ENCODE measurements at places on chromosomes 16 and 17. TPM values are rescaled to one million over a fixed set of nuclear protein-coding genes. Genes with fewer than 3 reads are reported as not detected.

DNA sequence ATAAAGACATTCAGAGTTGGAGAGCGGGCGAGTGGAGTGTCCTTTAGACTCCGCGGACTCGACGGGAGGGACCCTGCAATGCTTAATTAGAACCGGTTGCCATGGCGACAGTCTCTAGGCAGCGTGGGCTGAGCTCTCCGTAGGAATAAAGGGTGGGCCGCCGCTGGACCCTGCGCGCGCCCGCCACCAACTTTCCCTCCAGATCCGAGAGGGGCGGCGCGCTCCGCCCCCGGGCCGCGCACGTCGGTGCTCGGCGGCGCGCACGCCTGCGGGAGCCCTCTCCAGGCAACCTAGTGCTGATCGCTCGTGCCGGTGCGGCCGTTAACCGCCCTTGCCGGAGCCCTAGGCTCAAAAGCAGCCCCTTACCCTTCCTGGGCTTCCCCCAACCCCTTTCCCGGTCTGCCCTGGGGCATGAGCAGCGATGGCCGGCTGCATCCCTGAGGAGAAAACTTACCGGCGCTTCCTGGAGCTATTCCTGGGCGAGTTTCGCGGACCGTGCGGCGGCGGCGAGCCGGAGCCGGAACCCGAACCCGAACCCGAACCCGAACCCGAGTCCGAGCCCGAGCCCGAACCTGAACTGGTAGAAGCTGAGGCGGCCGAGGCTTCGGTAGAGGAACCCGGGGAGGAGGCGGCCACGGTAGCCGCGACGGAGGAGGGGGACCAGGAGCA is at the start of gene PPM1E:
Gene PPM1E, plus strand, starts transcription at position 278 of the 669 bp plus-strand sequence.
- H3K36me3 ChIP-seq, result peaks cover 2% of the 10 kb centered on the region
- peaks cover 11% of the 10 kb centered on the region for H3K4me1 ChIP-seq

The ANKRD13B gene
- 12.3 TPM for total RNA-seq

DNA sequence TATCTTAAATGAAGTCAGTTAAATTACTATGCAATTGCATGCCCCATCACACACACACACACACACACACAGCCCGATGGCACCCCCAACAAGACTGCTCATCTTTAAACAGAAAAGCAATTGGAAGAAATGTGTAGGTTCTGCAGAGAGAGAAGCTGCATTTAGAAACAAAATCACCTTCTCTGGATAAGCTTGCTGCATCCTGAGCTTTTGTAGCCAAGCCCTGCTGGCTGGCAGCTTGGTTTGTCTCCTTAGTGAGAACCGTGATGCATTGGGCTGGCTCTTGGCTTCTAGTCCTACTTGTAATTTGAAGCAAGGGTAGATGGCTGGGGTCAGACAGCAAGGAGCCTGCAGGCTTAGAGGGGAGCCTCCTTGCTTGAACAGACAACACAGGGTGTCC is 153.8 kb downstream of the SOX9 start:
- H3K27ac ChIP-seq, result no peak overlapping the region
- H3K4me3 ChIP-seq, result no peak overlapping the region
- H3K36me3 ChIP-seq, result no peaks in the 10 kb centered on the region
- DNase-seq, result no peak
- H3K4me1 ChIP-seq, result no peaks in the 10 kb centered on the region
- H3K27me3 ChIP-seq, result no peaks in the 10 kb centered on the region

DNA sequence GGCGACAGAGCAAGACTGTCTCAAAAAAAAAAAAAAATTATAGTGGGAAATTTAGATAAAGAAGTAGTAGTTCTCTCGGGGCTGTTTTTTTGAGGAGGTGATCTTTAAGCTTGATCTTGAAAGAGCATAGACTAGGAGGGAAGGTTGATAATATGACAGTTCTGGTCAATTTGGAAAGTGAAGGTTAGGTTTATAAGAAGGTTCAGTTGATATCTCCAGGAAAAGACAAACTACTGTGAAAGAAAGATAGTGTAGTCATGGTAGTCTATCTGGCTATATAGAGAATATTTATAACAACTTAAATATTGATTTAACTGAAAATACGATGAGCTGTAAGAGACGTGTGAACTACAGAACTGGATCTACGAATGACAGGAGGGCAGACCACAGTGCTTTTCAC is 3.1 kb downstream of the ATF7IP2 start:
- no peak for DNase-seq
- H3K36me3 ChIP-seq, result peaks cover 57% of the 10 kb centered on the region
- peaks cover 38% of the 10 kb centered on the region for H3K4me1 ChIP-seq
- H3K27me3 ChIP-seq, result no peaks in the 10 kb centered on the region
- no peak overlapping the region for H3K4me3 ChIP-seq

GRCh38 chr16:84179612-84180320 is 7.1 kb downstream of the TAF1C start:
- H3K27ac ChIP-seq, result no peak overlapping the region
- H3K36me3 ChIP-seq, result peaks cover 14% of the 10 kb centered on the region
- H3K27me3 ChIP-seq, result no peaks in the 10 kb centered on the region
- no peak for DNase-seq
- peaks cover 8% of the 10 kb centered on the region for H3K4me1 ChIP-seq

GRCh38 chr16:90077757-90078578 is 837 bp upstream of the PRDM7 start:
- H3K36me3 ChIP-seq, result no peaks in the 10 kb centered on the region
- H3K27me3 ChIP-seq, result peaks cover 25% of the 10 kb centered on the region
- peaks cover 32% of the 10 kb centered on the region for H3K4me1 ChIP-seq
- peak; percentile 59 for DNase-seq
- H3K27ac ChIP-seq, result peak overlapping the region; percentile 77
